ENCODE measurements at places on chromosomes 11 and 22.

- no peak for DNase-seq
Measured at GRCh38 chr11:110711448-110711775, 825 bp downstream of the ARHGAP20 start.

DNA sequence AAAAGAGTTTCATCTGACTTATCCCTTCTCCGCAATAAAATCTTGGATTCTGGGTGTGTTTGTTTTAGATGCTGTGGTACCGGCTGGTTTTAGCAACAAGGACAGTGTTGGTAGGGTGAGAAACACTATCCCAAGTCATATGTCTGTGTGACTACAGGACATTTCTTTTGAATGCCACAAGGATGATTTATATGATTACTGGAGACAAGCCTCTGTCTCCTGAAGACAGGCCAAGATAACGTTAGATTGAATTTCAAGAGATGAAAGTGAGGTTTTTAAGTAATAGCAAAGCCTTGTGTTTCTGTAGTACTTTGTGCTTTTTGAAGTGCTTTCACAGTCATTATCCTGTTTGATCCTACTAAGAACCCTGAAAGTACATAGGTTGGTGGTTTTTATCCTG lies 101.6 kb downstream of the COMMD9 start:
- no peak for DNase-seq

GRCh38 chr11:120867024-120867423 lies 156.9 kb upstream of the TBCEL start:
- no peak for DNase-seq

DNA sequence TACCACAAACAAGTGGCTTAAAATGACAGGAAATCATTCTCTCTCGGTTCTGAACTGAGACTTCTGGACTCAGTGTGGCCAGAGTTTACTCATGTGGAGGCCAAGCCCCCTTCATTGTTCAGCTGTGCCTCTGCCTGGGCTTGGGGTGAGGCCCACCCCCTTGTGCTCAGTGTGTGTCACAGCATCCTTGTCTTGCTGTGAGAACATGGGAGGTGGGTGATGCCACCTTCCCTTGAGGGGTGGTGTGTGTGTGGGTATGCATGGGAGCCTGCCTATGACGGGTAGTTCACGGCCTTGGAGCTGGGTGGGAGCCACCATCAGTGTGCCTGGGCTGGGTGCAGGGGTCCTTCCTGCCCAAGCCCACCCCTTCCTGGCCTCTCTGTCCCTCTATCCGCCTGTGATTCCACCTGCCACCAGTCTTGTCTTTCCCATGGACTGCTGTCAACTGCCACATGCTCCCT lies 101.7 kb downstream of the MORC2 start:
- DNase-seq, result no peak

- DNase-seq, result no peak
Measured at GRCh38 chr22:28953403-28953802, 70.0 kb downstream of the ZNRF3 start.

GRCh38 chr22:50396751-50397370 lies 53.7 kb downstream of the PPP6R2 start:
- DNase-seq, result no peak

DNA sequence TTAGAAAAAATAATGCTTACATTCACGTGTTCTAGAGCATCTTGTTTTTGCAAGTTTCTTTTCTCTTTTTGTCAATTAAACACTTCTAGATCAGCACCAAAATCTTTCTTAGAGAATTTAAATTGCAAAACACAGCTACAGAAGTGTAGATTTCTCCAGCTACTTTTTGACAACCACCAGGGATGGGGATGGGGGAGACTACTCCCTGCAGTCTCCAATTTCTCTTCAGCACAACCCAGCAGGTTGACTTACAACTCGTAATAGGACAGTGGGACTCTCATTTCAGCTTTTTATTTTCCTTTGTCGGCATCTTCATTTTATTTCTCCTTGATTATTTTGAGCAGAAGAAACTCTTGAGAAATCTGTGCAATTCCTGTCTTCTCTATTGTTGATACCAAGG lies 441.2 kb downstream of the LRRC4C start:
- no peak for DNase-seq

DNA sequence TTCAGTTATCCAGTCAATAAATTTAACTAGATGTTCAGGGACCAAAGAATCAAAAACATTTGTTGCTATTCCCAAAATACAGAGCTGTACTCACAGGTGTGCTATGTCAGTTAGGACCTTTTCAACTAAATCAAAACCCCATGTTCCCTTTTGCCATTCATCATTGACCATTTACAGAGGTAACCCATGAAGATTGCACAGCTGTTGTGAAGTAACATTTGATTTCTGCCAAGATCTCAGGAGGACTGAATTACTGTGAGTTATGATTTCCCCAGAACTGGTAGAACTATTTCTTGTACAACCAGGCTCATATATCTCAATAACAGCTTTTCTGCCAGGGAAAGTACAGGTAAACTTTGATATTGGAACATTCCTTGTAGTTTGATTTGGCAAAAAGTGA lies 131.1 kb upstream of the FIBIN start:
- DNase-seq, result no peak

DNA sequence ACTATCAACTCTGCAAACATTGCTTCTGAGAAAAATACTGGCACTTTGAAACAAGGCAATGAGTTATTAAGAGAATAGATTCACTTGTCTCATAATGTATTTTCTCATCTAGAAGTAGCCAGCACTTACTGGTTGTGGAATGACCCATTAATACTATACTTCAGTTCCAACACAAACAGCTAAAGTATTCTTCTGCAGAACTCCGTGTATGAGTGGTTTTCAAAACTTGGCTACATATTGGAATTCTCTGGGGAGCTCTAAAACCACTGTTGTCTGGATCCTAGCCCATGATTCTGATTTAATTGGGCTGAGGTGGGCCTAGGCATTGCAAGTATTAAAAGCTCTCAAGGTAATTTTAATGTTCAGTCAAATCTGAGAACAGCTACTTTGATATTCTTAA lies 1416.4 kb upstream of the RAG2 start:
- DNase-seq, result no peak

DNA sequence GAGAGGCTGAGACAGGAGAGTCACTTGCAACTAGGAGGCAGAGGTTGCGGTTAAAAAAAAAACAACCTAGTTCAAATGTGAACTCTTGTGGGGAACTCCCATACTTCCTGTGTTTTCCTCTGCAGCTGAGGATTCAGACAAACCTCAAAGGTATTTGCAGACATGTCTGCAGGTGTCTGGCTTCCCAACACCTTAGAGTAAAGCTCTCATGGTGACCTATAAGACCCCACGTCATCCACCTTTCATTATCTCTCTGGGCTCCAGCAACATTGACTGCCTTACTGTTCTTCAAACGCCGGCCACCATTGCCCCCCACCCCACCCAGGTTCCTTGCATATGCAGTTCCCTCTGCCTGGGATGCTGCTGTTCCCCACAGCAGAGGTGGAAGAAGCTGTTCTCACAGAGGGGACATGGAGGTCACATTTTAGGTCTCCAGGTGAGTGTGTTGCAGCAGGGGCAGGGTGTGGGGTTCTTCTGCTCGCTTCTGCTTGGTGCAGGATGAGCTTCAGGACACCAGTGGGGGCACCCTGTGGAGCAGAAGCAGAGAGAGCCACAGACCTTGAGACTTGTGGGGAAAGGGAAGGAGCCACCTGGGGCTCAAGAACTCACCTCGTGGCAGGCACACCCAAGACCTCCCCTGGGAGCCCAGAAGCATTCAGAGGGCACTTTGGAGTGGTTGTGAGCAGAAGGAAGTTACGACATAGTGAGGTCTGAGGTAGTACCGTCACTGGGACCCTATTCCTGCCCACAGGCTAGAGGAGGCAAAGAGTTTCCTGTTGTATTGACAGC lies 203.2 kb downstream of the CSNK2A3 start:
- no peak for DNase-seq

DNA sequence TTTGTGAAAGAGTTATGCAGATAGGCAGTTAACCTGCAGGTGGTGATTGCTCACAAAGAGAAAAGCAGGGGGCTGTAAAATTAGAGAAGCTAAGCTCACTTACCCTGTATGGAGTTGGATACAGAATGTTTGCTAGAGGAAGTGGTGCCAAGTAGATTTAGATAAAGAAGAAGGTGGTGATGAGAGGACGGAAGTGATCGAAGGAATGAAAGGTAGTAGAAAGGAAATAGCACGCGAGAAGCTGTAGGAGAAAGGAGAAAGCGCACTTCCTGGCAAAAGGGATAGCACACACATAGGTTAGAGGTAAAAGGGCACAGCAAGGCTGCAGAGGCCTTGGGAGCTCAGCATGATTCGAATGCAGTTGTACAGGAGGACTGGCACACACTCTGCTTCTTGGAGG lies 87.3 kb upstream of the CTSC start:
- DNase-seq, result no peak

GRCh38 chr11:61023966-61024295 lies 52.5 kb downstream of the CD6 start:
- DNase-seq, result no peak

GRCh38 chr11:2612884-2613571 lies 86.8 kb downstream of the KCNQ1OT1 start:
- DNase-seq, result no peak

DNA sequence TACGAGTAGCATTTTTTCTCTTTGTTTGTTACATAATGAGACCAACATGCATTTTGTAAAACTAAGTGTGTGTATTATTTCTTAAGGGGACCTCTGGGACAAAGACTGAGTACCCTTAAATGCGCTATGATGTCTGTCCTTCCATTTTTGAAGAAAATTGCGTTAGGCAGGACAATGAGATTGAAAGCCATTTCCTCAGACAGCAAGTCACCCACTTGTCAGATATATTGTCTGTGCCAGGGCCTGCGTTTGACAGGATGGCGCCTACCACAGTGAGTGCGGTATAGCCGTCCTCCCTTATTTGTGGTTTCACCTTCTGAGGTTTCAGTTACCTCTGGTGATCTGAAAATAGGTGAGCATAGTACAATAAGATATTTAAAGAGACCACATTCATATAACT lies 2.2 kb downstream of the AP2A2 start:
- no peak for DNase-seq

DNA sequence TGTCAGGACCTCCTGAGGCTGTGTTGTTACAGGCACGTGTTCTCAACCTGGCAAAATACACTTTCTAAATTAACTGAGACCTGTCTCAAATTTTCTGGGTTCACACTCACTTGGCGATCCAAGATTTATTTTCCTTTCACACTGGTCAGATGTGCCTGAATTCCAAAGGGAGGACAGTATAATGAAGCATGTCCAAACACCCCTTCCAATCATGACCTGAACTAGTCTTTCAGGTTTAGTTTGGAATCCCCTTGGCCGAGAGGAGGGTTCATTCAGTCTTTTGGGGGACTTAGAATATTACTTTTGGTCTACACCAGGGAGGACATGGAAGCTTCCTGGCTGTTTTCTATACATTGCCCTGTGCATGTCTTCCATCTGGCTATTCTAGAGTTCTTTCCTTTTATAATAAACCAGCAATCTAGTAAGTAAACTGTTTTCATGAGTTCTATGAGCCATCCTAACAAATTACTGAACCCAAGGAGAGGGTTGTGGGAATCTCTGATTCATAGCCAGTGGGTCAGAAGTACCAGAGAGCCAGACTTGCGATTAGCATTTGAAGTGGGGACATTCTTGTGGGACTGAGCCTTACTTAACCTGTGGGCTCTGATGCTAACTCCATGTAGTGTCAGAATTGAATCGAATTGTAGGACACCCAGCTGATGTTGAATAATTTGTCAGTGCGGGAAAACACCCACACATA lies 14.8 kb upstream of the TMEM216 start:
- DNase-seq, result no peak

- no peak for DNase-seq
Measured at GRCh38 chr22:39283322-39284141, 35.9 kb downstream of the RPL3 start.

DNA sequence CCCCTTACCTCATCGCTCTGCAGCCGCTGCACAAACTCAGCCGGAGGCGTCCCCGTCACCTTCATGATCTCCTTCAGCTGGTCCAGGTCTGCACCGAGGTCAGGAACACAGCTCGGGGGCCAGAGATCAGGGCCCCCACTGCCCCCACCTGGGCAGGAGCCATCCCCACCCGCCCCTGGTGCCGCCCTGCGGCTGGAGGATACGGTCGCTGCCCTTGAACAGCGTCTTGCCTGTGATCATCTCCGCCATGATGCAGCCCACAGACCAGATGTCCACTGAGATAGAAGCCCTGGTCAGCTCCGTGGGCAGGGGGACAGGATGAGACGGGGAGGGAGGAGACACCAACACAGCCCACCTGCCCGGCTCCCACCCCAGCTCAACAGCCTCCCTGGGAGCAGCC lies 4.5 kb upstream of the HDAC10 start:
- no peak for DNase-seq

GRCh38 chr22:24809331-24809730 lies 3.3 kb downstream of the SGSM1 start:
- no peak for DNase-seq

DNA sequence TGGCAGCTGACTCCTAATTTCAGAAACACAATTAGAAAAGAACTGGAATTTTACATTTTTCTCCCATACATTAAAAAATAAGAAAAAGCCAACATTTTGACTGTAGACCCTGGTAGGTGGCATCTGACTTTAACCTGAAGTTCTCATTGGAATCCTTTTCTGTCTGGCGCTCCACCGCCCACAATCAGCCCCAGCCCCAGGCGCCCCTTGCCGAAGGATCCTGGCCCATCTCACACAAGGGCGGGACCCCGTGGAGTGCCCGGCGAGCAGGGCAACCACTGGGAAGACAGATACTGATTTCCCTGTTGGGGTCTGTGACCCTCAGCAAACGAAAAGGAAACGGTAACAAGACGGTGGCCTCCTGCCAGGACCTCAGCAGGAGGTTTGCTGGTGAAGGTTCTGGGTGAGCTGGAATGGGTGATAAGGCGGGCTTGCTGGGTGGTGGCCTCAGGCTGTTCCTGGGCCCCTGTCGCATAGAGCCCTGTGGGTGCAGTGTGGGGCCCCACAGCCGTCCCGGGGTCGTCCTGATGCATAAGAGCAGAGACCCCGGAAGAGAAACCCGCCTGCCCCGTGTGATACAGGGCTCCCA lies 15.7 kb downstream of the TSPO start:
- no peak for DNase-seq

DNA sequence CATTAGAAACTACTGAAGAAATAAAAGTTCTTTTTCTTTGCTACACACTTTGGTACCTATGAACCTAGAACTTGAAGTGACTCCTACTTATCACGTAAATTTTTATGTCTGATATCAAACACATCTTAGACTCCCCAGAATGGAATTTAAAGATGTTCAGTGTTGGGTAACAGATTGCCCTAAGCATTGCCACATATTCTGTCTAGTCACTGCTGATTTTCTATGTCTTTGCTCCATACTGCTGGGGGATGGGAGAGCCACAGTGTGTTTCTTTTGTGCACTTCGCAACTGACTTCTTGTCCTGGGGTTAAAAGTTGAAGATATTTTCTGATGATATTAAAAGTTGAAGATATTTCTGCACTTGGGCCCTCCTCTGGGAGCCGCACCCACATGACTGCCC lies 19.4 kb upstream of the MYO18B start:
- no peak for DNase-seq

- DNase-seq, result no peak
Measured at GRCh38 chr22:35582218-35582860, 34.8 kb downstream of the MB start.

GRCh38 chr22:36528341-36528740 lies 625 bp downstream of the EIF3D start:
- DNase-seq, result no peak

- DNase-seq, result no peak
Measured at GRCh38 chr11:70429724-70430521, 31.6 kb downstream of the CTTN start.
